ENCODE measurements at places on chromosomes 2 and 18.
A peak's percentile ranks its signal among the peaks of the same experiment; 100 is the strongest.

DNA sequence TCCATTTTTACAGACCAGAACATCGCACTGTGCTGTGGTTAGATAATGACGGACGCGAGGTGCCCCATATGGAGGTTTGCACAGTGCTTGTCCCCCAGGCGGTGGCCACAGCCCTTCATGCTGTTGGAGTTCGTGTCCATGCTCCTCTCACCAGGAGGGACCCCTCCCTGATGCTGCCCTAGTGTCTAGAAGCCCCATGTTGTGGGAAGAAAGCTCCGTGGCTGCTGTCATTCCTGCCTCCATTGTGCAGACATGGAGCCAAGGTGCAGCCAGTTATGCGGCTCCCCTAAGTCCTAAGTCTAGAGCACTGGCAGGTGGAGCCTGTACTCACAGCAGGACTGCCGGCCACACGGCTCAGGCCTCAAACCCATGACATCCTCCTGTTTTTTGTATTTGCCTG is 464.9 kb downstream of the EIPR1 start:
- DNase-seq: no peak

- DNase-seq: no peak
Measured at GRCh38 chr2:147088871-147089270, 756.0 kb upstream of the ACVR2A start.

DNA sequence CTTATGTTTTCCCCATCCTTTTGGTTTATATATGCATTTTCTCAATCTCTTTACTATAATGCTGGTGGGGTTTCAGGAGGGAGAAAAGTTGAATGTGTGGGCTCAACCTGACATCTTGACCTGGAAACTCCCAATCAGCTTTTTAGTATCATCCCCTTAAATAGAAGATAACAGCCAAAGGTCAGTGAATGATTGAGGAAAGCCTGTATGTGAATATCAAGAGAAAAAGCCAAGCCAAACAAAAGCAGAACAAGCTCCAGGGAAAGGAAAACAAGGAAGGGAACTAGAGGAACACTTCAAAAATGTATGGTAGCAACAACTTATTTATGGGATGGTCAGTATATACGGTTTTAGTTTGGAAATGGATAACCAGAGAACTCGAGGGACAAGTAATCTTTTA is 28.3 kb upstream of the ATOH8 start:
- DNase-seq: no peak

DNA sequence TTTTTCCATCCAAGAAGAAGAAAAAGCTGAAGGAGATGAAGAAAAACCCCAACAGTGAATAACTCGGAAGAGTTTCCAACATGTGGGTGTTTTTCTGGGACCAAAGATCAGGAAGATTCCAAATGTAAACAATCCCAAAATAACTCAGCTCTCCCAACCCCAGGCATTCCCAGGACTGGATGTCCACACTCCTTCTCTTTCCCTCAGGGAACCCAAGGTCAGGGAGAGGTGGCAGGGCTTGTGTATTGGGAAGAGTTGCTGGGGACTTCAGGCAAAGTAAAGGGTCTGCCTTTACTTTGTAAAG is 268.0 kb downstream of the DYSF start:
- no peak for DNase-seq

DNA sequence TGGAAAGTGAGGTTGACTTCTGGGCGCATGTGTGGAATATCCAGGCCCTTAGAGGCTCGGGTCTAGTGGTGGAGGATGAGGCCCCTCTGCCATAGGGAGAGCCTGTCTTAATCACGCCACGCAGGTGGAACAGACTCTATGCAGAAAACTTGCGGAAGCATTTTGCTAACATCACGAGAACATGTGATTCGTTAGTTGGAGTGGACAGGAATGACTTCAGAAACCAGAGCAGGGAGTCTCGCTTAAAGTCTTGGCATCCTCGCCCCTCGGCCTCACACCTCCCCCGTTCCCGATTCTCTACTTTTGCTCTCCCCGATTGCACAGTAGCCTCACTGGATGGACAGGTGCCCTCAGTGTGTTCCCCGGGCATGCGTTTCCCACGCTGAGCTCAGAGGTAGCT is 333.4 kb downstream of the GBX2 start:
- no peak for DNase-seq

GRCh38 chr2:24909555-24910177 is 10.4 kb downstream of the ADCY3 start:
- DNase-seq: no peak

DNA sequence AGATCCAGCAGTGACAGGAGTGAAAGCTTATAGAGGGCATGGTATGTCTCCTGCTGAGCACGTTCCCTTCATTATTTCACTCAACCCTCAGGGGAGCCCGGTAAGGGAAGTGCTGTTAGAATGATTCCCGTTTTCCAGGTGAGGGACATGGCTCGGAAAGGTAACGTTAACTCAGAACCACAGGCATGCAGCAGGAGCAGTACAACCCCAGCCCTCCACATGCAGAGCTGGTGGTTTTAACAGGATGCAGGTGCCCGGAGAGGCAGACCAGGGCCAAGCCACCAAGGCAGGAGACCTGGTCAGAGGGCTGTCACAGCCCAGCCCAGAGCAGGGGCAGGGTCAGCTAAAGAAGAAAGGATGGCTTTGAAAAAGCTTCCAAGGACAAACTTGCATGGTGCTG is 268.5 kb downstream of the SH3BP4 start:
- no peak for DNase-seq

GRCh38 chr2:240589375-240589774 is 2.8 kb downstream of the CAPN10 start:
- no peak for DNase-seq

GRCh38 chr2:215137741-215138340 is 585 bp downstream of the ABCA12 start:
- DNase-seq: no peak

DNA sequence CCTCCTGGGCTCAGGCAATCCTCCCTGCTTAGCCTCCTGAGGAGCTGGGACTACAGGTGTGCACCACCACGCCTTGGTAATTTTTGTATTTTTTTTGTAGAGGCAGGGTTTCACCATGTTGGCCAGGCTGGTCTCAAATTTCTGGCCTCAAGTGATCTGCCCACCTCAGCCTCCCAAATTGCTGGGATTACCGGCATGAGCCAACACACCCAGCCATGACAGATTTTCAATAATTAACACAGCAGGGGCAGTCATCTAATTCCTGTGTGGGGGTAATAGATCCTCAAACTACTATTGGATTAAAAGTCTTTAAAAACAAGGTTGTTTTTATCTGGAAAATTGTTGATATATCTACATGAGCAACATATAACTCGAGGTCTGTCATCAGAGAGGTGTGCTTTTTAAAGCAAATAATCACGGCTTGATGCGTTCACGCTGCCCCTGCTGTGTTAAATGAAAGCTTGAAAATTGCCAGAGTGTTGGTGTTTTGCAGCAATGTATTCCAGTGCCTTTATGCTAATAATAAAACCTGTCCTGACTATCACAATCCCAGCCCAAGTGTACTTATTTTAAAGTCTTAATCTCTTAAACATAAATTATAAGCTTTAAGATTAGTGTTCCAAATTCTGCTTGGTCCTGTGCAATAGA is 35.6 kb upstream of the ASB1 start:
- DNase-seq: no peak

DNA sequence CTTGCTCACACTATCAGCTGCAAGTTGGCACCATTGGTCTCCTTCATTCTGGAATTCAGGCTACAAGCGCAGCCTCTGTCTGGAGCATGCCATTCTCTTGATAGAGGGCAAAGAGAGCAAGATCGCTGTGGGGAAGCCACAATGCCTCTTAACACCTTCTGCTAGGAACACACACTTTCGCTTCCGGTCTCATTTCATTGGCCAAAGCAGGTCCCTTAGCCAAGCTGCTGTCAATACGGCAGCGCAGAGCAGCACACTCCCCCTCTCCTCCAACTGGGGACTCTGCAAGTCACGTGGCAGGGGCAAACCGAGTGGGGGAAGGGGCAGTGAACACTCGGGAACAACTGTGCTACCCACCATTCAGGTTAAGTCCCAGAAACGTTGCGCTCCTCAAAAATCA is 98.1 kb downstream of the MMADHC start:
- DNase-seq: no peak

- DNase-seq: no peak
Measured at GRCh38 chr2:187358531-187358930, 89.5 kb downstream of the CALCRL start.

DNA sequence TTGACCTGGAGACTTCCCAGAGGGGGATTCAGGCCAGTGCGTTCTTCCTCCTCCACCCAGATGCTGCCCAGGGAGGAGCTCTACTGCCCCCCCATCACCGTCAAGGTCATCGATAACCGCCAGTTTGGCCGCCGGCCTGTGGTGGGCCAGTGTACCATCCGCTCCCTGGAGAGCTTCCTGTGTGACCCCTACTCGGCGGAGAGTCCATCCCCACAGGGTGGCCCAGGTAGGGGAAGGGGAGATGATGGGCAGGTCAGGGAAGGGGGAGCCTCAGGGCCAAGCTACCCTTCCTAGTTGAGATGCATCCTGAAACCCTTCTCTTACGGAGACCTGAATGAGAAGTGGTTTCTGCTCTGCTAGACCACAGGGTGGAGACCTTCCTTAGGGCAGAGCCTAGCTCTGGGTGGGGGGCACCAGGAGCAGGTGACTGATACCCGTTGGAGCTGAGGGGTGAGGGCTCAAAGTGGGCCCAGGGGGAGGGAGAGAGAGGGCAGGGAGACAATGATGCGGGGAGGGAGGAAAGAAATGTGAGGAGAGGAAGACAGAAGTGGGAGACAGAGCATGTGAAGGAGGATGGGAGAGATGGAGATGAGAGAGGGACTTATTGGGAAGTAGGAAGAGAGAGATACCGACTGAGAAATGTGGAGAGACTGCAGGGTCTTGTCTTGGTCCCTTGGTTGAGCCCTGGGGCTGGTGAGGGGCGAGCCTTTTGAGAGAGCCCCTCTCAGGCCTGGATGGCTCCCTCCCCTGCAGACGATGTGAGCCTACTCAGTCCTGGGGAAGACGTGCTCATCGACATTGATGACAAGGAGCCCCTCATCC is 159.4 kb downstream of the DYSF start:
- no peak for DNase-seq

DNA sequence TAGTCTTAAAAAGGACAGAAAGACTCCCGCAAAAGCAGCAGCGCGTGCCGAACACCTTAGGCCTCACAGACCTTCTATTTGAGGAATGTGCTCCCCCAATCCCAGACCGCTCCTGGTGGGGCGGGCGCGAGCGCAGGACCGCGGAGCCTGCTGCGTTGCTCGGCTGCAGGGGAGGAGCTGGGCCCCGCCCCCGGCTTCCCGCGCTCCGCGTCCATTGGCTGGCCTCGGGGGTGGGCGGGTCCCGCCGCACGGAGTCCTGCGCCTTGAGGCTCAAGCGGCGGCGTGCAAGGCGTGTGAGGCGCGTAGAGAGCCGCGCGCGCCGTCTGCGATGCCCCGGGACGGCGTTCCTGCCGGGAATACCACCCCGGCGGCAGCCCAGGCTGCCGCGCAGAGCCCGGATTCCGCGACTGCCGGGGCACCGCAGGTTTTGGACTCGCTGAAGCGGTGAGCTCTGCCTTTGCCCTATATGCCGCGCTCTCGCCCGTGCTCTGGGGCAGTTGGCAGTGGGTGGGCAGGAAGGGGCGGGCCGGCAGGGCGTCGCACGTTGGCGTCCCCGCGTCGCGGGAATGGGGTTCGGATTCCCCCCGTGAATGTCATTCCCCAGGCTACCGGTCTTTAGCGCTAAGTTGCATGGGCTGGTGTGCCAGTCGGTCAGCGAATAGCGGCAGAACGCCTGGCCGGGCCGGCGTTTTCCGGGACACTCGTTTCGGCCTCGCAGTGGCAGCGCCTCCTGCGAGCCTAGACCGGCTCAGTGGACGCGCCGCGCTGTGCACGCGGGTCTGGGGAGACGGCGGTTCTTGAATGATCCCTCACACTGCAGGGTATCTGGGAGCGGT is 49.6 kb upstream of the PAIP2B start:
- peak; percentile 91 for DNase-seq

- no peak for DNase-seq
Measured at GRCh38 chr2:132374961-132375360, 41.6 kb upstream of the GPR39 start.

DNA sequence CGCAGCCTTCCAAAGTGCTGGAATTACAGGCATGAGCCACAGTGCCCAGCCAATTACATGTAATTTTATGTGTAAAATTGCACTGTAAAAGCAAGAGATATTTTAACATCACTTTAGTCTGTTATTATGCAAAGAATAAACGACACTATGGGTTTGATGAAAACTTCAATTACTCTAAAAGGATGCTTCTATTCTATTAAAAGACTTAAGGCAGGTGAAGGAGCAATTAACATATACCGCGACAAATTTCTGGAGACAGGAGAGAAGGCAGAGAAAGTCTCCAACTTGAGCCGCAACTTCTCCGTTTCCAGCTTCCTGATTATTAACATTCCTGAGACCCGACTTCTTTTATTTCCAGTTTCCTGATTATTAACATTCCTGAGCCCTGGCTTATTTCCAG is 53.7 kb downstream of the FAM210A start:
- no peak for DNase-seq

- DNase-seq: no peak
Measured at GRCh38 chr2:1373830-1374229, 39.4 kb upstream of the TPO start.

GRCh38 chr2:105794926-105795574 is 50.3 kb downstream of the NCK2 start:
- no peak for DNase-seq

- DNase-seq: no peak
Measured at GRCh38 chr18:13371689-13372418, 153.3 kb downstream of the LDLRAD4 start.

DNA sequence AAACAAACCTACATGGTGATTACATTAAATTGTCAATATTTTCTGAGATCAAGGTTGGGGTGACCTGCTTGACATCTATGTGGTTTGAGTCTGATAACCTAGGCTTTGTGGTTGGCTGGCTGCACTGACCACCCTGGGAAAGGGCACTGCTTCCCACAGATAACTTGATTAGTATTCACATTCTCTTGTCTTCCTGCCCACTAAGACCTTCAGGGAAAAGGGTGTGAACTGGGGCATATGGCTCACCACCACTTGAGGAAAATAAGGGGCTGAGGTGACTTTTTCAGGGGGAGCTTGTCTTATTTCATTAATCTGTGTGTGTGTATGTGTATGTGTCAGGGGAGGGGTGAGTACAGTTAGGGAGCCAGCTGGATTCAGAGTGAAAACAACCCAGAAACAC is 1.5 kb downstream of the SMYD1 start:
- DNase-seq: no peak

Data from activated CD4-positive, alpha-beta T cell treated with anti-CD3 and anti-CD28 coated beads, Interleukin-2, amount 50 U/mL, for 48 hours (primary cell).